ENCODE measurements at places on chromosomes 4 and X.

DNA sequence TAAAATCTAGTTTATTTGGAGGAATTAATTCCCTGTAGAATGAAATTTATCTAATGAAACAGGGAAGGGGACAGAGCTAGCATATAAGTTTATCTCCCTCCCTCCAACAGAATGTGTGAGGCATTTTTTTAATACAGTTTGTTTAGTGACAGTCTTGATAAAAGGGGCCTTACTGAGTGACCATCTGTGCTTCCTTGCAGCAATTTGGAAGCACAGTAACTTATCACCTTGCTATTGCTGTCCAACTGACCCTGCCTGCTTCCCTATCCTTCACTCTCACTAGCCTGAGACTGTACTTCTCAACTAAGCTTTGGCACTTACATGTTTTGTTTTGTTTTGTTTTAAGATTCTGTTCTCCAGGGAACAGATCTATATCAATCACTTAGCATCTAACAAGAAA, 31.1 kb upstream of the KCTD8 start:
- DNase-seq, result no peak

DNA sequence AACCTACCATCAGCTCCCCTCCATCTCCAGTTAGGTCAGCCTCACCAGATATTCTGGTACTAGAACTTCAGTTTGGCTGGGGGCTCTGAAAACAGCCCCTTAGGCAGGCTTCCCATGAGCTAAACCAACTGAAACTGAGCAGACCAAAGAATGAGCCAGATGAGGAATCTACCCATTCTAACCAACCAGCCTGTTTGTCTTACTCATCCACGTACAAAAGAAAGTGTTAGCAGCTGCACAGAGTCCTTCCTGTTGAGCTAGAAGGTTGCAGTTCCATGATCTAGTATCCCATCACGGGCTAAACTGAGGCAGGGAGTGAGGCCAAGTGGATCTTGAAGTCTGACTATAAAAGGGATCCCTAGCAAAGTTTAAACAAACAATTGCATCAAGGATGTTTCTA, 17.5 kb downstream of the MAGEA9B start:
- no peak for DNase-seq

- DNase-seq, result no peak
Measured at GRCh38 chr4:2816401-2816954, 23.6 kb downstream of the SH3BP2 start.

DNA sequence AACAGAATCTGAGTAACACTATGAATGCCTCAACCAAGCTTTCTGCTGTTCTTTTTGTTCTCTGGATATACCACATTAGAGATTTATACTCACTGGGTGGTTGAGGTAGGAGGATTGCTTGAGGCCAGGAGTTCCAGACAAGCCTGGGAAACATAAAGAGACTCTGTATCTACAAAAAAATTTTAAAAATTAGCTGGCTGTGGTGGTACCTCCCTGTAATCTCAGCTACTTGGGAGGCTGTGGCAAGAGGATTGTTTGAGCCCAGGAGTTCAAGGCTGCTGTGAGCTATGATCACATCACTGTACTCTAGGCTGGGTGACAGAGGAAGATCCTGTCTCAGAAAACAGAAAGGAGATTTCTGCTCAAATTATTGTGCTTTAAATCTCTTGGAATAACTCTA, 161.6 kb upstream of the RAPGEF2 start:
- DNase-seq, result no peak

GRCh38 chr4:82287720-82288119, 86.1 kb downstream of the HNRNPD start:
- no peak for DNase-seq

GRCh38 chr4:89753601-89754066, 83.3 kb downstream of the SNCA start:
- no peak for DNase-seq

DNA sequence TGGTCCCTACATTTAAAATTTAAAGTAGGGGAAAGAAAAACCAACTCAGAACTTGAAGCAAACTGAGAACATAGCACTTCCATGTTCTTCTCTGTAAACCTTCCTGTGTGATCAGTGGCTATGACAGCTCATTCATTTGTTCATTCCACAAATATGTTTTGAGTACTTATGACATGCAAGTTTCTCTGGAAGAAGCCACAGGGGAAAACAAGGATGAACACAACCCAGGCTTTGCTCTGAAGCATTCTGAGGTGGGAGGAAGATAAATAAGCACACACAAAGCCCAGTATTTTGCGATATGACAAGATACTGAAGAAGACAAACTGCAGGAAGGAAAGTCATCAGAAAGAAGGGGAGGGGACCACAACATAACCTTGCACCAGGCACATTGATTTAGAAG, 96.4 kb downstream of the CHIC2 start:
- DNase-seq, result no peak

DNA sequence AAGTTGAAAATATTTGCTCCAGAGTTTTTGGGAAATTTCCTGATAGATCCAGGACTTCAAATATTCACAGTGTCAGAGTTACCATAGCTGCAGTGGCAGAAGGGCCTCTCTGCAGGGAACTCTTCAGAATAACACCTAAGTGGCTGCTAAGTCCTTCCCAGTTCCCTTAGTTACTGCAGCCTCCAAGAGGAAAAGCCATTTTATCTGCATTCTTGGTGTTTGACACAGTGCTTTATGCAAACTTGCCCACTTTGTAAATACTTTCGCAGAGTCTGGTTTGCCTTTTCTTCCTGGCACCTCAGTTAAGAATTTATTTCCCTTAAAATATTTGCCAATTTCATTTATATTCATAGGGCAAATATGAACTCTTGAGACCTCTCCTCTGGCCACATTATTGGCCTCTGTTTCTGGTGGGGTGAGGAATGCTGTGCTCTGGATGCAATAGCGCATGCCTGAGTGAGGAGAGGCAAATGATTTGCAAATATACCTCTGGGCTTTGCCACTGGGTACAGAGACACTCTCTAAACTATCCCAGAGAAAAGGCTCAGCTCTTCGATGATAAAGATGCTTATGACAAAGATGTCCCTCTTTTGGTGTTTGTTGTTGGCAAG, 566.3 kb upstream of the NR3C2 start:
- no peak for DNase-seq

- DNase-seq, result peak; percentile 28
Measured at GRCh38 chrX:102745857-102746584, 25.5 kb downstream of the GPRASP3 start.

- no peak for DNase-seq
Measured at GRCh38 chr4:142408003-142408441, 438.1 kb downstream of the INPP4B start.

DNA sequence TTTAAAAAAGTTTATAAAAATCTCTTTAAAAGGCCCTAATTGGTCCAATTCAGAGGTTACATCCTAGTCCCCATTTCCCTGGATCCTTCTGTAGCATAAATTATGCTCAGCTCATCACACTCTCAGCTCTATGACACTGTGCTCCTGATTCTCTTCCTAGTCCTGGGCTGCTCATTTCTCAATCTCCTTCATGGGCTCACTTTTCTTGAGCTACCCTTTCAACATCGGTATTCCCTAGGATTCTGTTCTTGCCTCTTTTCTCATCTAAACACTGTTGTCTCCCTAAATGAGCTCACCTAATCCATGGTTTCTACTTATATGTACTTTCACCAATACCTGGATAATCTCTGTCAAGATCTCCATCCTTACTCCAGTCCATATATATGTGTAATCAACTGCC, 14.7 kb downstream of the KLHL15 start:
- DNase-seq, result no peak

DNA sequence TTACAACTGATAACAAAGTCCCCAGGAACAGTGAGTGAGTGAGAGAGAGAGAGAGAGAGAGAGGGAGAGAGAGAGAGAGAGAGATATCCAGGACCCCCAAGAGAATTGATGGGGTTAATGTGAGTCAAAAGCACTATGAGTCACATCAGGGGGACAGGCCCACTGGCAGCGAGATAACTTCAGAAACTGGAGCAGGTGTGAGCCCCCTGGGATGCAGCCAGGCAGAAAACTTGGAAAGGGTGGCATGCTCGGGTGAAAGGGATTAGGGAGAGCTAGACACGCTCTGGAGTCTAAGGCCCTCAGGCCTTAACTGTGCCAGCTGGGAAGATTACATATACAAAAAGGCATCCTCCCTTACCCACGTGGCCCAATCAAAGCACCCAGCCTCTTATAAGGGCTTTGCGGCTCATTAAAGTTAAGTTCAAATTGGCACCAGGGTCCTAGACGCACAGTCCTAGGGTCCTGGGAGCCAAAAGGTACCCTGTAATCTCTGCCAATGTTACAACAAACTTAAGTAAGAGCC, 841 bp downstream of the ACOT9 start:
- DNase-seq, result peak; percentile 61

GRCh38 chrX:154444755-154445246, 860 bp downstream of the FAM50A start:
- DNase-seq, result no peak

DNA sequence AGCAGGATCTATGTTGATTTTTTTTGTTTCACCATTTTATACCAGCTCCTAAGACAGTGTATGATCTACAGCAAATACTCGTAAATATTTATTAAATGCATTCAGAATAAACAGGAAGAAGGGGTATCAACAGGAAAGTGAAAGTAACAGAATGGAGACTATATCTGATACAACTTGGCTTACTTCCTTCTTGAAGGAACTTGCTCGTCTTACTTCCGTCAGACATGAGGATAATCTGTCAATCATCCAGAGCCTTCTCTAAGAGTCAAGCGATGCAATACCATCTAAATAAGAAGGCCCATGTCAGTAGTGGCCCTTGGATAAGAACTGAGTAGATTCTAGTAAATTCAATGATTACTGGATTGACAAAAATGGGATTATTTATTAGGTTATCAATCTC, 84.2 kb downstream of the CAMK2D start:
- DNase-seq, result peak; percentile 4

DNA sequence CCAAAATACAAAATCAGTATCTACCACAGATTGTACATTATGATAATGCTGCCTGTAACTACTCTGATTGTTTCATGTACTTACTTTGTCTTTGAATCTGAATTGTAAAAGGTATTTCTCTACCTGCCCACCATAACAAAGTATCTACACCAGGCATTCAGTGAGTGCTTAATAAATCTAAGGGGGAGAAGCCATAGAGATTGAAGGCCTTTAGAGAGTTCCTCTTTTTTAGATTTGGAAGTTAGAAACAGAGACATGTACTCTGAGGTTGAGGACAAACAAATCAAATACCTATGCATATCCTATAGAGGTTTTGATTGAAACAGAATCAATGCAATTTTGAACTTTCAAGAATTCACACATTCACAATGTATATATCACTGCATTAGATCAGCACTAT, 42.7 kb downstream of the SAT1 start:
- no peak for DNase-seq

DNA sequence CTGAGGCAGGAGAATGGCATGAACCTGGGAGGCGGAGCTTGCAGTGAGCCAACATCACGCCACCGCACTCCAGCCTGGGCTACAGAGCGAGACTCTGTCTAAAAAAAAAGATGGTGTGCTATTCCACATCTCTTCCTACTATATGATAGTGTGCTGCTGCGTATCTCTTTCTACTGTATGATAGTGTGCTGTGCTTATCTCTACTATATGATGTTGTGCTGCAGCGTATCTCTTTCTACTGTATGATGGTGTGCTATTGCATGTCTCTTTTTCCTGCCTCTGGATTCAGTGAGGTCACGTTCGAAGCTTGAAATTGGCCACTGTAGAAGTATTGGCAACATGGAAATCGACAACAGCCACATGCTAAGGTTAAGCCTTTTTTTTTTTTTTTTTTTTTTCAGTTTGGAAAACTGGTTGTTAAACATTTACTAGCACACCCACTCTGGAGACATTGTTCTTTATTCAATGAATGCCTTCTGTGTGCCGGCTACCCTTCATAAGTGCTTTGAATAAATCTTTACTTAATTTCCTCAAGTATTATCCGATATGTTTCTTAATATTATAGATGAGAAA, 31.0 kb downstream of the ARFIP1 start:
- no peak for DNase-seq

DNA sequence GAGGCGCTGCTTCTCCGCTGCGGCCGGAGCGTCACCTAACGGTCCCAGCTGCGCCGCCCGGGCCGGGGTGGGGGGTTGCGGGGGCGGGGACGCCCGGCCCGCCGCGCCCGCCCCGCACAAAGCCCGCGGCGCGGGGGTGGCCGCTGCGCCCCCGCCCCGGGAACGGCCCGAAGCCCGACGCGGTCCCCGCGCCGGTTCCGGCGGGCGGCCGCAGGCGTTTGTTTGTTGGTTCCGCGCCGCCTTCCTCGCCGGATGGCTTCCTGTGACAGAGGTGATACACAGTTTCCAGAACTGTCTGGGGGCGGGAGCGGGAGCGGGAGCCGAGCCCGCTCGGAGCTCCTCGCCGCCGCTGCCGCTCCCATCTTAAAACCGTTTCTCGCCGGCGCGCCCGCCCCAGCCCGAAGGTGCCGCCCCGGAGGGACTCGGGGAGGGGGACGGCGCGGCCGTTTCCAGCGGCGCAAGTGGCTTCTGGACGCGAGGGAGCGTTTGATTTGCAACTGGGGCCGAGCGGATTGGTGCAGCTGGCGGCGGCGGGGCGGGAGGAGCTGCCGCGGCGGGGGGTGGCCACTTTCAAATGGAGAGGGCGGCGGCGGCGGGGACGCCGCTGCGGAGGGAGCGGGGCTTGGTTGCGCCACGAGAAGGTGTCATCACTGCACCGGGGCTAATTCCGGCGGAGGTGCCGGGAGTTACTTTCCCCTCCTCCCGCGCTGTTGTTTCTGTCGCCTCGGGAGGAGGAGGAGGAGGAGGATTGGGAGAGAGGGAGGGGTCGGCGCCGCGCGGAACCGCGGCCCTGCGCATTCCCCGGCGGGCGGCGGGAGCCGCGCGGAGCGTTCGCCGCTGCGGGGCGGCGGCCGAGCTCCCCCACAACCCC, 2.3 kb downstream of the JADE1 start:
- peak; percentile 97 for DNase-seq

DNA sequence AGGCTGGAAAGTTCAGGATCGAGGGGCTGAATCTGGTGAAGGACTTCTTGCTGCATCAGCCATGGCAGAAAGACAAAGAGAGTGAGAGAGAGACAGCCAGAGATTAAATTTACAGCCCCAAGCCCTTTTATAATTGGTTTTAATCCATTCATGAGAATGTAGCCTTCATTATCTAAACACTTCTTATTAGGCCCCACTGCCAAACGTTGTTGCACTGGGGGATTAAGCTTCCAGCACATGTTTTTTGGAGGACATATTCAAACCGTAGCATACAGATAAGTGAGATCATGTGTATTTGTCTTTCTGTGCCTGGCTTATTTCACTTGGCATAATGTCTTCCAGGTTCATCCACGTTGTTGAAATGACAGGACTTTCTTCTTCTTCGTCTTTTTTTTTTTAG, 524.7 kb downstream of the SPRY1 start:
- no peak for DNase-seq

GRCh38 chrX:103629318-103630170, 769 bp downstream of the TCEAL1 start:
- DNase-seq, result peak; percentile 62

DNA sequence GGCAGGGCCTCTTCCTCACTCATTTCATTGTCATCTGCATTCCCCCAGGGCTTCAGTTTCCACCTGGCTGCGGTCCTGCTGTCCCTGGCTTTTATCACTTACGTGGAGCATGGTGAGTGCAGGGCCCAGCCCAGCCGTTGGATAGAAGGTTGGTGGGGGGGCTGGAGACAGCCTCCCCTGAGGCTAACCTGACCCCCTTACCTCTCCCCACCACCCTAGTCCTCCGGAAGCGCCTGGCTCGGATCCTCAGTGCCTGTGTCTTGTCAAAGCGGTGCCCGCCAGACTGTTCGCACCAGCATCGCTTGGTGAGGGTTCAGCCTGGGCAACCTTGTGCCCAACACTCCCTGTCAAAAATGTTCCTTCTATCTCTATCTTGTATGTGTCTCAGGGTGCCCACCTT, 5.8 kb upstream of the EBP start:
- DNase-seq, result no peak

- DNase-seq, result no peak
Measured at GRCh38 chr4:105192474-105192873, 45.8 kb downstream of the TET2 start.

- no peak for DNase-seq
Measured at GRCh38 chr4:26751838-26752237, 108.8 kb upstream of the STIM2 start.
